ENCODE measurements at places on chromosomes 7 and 10. TPM values are rescaled to one million over a fixed set of nuclear protein-coding genes. Genes with fewer than 3 reads are reported as not detected.

GRCh38 chr10:132910901-132911785 lies 31.2 kb downstream of the CFAP46 start:
- DNase-seq, result no peak

The CALY gene
- not detected for total RNA-seq

GRCh38 chr7:128937647-128938543 lies at the start of gene IRF5:
Gene IRF5, plus strand, starts transcription at chr7:128937927. Its CDS starts 4,155 bp downstream, at chr7:128942082.
- DNase-seq, result no peak

The CYP26C1 gene
- not detected for total RNA-seq

- DNase-seq, result peak; percentile 96
Measured at GRCh38 chr7:131235489-131236317, 92.0 kb upstream of the MKLN1 start.

The TAS2R41 gene
- total RNA-seq, result not detected

The MYPN gene
- total RNA-seq, result not detected

DNA sequence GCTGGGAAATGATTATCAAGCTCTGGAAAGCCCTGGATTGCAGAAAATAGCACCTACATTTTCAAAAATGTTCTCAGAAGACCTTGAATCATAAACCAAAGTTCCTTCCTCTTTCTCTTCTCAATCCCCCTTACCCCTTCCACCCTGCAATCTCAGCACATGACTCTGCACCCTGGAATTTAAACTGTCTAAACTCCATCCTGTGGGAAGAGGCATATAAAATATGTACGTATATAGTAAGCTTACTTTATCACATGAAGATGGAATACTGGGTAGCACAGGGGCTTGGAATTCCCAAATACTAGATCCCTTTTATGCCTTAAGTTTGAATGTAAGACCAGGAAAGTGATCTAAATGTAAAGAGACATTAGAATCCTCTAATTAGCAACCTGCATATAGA lies 7.7 kb downstream of the AGMO start:
- DNase-seq, result no peak

GRCh38 chr10:24813856-24814255 lies 90.2 kb upstream of the ARHGAP21 start:
- DNase-seq, result no peak

DNA sequence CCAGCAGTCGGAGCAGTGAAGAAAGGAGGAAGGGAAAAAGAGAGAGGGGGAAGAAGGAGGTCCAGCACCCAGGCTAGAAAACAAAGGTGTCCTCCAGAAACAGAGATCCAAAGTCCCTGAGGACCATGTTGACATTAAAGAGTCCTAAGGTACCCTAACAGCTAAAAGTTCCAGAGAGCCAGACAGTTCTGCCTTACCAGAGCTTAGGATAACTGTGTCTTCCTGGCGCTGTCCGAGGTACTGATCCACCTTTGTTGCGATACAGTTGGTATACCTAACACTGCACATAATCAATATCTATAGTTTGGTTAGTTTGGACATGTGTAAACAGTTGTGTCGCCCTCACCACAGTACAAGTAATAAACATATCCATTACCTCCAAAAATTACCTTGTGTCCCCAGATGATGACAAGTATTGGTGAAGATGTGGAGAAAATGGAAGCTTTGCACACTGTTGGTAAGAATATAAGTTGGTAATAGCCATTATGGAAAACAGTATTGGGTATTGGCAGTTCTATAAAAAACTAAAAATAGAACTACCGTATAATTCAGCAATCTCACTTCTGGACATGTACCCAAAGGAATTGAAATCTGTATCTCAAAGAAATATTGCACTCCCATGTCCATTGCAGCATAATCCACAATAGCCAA lies 59.8 kb downstream of the GRID1 start:
- DNase-seq, result peak; percentile 3

- DNase-seq, result no peak
Measured at GRCh38 chr7:130400120-130400572, 19.9 kb downstream of the CPA1 start.

DNA sequence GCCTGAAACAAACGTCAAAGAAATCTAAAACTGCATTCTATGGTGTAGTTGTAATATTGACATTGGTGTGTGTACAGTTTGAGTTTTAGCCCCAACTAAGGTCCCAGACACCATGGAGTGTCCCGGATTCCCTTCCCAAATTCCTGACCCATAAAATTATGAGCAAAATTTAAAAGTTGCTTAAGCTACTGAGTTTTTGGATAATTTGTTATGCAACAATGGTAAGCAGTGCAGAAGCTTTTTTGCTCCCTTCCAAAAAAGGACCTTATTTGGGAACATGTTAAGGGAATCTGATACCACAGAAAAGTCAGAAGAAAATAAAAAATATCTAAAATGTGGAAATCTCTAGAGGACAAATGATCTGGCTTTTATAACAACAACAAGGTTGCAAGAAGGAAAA lies 63.3 kb upstream of the KMT2E start:
- no peak for DNase-seq

DNA sequence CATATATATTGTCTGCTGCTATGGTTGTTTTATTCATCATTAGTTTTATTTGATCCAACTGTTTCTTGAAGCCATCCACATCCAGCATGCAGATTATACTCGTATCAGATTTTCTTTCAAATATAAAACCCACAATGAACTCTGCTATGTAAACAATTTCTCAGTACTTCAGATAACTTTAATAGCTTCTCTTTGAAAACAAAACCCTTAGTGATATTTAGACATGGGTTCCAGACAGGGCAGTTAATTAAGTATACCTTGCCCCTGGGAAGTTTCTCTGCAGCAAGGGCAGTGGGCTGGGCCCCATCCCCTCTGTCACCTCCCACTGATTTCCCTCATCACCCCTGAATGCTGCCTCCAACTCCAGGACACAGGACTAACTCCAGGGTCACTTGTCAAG lies 104.3 kb downstream of the GFRA1 start:
- no peak for DNase-seq

The ECHDC3 gene
- 10.4 TPM for total RNA-seq

The ASZ1 gene
- not detected for total RNA-seq

The IL15RA gene
- total RNA-seq, result 3.6 TPM

The SH3PXD2A gene
- 81.7 TPM for total RNA-seq

The UCMA gene
- not detected for total RNA-seq

The FAM20C gene
- 18.2 TPM for total RNA-seq

The EN2 gene
- total RNA-seq, result not detected

- no peak for DNase-seq
Measured at GRCh38 chr7:44244282-44244681, 43.5 kb downstream of the YKT6 start.

DNA sequence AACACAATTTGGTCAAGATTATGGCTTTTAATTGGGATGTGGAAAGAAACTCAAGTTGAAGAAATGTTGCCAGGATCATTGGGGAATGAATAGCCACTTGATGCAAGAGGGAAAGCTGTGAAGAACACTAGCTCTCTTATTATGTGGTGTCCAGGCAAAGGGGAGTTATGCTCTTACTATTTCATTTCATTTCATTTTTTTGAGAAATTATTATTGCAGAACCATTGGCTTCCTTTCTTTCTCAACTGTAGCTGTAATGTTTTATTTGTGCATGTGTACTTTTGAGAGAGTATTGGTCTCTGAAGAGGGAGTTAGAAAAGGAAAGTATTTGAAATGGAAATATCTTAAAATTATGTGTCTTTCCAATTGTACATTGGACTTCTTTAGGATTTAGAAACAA lies 312.6 kb upstream of the BMPER start:
- no peak for DNase-seq

GRCh38 chr10:3805201-3805790 lies 20.3 kb upstream of the KLF6 start:
- DNase-seq, result peak; percentile 94

The PIK3AP1 gene
- total RNA-seq, result 0.10 TPM

- peak; percentile 32 for DNase-seq
Measured at GRCh38 chr7:98423043-98423442, 22.2 kb upstream of the BAIAP2L1 start.

DNA sequence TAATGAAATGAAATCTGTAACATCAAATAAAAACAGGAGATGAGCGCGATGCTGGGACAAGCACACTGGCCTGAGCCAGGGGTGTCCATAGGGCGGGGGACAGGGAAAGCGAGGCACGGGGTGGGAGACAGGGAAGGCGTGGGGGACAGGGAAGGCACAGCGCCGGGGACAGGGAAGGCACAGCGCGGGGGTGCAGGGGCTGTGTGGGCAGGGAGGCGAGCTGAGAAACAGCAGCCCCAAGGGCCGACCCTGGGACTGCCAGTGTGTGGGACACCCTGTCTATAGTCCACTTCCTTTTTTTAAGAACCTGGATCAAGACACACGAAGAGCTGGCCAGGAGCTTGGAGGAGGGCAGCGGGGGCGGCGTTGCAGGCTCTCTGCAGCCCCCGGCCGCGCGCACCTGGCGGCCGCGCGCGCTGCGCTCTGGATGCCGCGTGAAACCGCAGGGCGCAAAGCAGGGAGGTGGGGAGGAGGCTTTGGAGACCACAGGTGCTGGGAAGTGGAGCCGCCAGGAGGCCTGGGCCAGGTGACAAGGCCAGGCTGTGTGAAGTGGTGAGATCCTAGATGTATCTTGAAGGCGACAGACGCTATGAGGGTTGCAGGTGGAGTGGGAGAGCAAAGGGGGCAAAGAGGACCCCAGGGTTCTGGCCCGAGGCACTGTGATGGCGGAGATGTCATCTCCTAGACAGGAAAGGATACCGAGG lies 157.7 kb downstream of the COBL start:
- DNase-seq, result no peak

DNA sequence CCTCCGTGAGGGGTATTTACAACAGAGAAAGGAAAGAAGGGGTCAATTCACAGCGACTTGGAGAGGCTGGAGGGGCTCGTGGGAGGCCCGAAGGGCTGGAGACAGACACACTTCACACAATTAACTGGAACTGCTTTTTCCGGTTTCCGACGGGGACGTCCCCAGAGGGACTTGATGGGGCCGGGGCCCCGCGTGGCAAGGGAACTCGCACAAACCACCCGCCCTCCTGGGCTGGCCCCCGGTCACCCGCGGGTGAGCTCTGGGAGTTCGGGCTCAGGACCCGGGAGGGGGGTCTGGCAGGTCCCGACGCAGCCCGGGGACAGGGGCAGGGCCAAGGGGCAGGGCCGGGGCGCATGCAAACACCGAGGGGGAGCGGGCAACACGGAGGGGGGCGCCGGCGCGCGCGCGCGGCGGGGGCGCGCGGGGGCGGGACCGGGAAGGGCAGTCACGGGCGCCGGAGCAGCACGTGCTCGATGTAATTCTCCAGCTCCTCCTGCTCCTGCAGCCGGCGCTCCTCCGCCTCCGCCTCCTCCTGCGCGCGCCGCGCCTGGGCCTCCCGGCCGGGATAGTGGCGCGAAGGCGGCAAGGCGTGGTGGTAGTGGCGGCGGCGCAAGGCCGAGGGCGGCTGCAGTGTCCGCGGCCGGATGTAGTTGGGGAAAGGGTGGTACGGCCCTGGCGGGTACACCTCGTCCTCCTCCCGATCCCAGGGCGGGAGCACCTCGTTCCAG lies 2.7 kb downstream of the VGF start:
- DNase-seq, result no peak

DNA sequence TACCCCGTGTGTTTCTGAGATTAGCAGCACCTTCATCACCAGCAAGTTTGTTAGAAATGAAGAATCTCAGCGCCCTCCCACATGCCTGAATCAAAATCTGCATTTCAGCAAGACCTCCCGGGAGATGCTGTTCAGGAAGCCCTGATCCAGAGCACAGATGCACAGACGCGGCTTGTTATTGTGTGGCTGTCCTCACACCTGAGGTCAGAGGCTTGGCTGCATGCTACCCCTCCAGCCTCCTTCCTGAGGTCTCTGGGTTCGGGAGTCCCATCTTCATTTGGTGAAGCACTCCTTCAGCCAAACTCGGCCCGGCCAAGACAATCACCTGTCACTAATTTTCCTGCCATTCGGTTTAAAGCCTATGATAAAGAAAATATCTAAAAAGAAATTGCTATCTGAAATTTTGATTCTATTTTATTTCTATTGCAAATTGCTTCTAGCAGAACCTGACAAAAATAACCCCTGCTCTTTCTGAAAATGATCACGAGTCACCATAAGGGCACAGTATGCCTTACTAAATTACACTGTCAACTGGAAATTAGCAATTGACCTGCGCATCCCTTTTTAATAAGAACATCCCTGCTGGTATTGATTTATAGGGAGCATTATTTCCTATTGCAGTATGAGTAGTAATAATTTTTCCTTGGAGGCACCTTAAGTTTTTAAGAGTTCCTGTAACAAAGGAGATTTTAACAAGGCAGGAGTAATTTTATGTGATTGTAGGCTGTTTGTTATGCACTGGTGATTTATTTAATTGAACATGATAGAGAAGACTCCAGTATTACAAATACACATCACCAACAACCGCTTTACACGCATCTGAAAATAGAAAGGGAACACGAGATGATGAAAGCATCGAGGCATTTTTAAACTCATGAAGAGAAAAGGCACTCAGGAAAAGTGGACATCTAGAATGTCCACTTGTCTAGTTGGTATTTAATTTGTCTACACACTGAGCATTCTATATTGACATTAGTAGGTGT lies 49.5 kb downstream of the VSTM2A start:
- DNase-seq, result no peak

The CYP3A7 gene
- total RNA-seq, result not detected

The FAM25C gene
- total RNA-seq, result 0.92 TPM

DNA sequence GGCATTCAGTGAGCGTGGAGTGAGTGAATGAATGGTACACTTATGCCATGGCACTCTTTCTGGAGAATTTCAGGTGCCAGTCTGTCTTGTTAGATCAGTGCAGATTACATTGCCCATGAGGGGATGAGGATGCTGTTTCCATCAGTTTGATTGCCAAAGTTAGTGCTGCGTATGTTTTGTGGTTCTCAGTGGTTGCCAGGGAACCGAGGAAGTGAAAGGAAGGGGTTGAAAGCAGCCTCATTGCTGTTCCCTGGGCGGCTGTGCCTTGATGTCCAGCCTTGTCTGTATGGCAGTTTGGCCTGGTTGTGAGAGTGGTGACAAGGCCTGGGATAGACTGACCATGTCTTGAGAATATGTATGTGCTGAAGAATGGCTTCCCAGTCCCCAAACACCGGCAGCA lies 30.2 kb downstream of the WBP1L start:
- DNase-seq, result no peak

GRCh38 chr7:35613150-35613549 lies 81.8 kb downstream of the HERPUD2 start:
- no peak for DNase-seq

- no peak for DNase-seq
Measured at GRCh38 chr7:116786791-116787443, 75.5 kb upstream of the CAPZA2 start.

- DNase-seq, result no peak
Measured at GRCh38 chr10:124262234-124262865, 156.4 kb downstream of the OAT start.

DNA sequence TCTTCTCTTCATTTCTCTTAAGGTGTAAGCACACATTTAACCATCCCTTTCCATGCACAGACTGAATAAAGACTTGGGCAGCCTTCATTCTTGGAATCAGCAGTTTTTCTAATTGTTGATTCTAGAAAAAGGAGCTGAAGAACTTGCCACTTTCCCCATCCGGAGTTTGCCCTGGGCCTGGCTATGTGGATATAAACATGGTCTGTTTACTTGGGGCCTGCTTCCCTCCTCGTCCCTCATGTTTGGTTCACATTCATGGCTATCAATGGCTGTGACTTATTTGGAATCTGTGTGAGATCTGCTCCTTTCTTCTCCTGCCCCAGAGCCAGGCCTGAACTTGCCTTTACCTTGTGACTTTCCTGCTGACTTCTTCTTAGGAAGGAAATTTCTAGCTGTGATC lies 199.3 kb downstream of the LRMDA start:
- DNase-seq, result no peak

- no peak for DNase-seq
Measured at GRCh38 chr7:44772440-44772839, 23.8 kb downstream of the ZMIZ2 start.

The SYPL1 gene
- total RNA-seq, result 94.3 TPM

The ZNF727 gene
- not detected for total RNA-seq
